ENCODE measurements at places on chromosomes 2 and 18. TPM values are rescaled to one million over a fixed set of nuclear protein-coding genes. Genes with fewer than 3 reads are reported as not detected.

The GPR35 gene
- 12.6 TPM for total RNA-seq

The CNGA3 gene
- total RNA-seq, result not detected

The TRIM54 gene
- 0.15 TPM for total RNA-seq

The UGT1A4 gene
- not detected for total RNA-seq

The AMER3 gene
- total RNA-seq, result not detected

Data from activated CD8-positive, alpha-beta memory T cell treated with anti-CD3 and anti-CD28 coated beads for 36 hours (primary cell).